ENCODE measurements at places on chromosomes 1 and 21.
A peak's percentile ranks its signal among the peaks of the same experiment; 100 is the strongest.

- no peaks in the 10 kb centered on the region for H3K4me1 ChIP-seq
- no peak overlapping the region for H3K4me3 ChIP-seq
- DNase-seq = peak; percentile 16
- H3K36me3 ChIP-seq = no peaks in the 10 kb centered on the region
- no peak overlapping the region for H3K27ac ChIP-seq
- H3K27me3 ChIP-seq = no peaks in the 10 kb centered on the region
Observed at GRCh38 chr1:240189386-240189989, 97.8 kb downstream of the FMN2 start.

DNA sequence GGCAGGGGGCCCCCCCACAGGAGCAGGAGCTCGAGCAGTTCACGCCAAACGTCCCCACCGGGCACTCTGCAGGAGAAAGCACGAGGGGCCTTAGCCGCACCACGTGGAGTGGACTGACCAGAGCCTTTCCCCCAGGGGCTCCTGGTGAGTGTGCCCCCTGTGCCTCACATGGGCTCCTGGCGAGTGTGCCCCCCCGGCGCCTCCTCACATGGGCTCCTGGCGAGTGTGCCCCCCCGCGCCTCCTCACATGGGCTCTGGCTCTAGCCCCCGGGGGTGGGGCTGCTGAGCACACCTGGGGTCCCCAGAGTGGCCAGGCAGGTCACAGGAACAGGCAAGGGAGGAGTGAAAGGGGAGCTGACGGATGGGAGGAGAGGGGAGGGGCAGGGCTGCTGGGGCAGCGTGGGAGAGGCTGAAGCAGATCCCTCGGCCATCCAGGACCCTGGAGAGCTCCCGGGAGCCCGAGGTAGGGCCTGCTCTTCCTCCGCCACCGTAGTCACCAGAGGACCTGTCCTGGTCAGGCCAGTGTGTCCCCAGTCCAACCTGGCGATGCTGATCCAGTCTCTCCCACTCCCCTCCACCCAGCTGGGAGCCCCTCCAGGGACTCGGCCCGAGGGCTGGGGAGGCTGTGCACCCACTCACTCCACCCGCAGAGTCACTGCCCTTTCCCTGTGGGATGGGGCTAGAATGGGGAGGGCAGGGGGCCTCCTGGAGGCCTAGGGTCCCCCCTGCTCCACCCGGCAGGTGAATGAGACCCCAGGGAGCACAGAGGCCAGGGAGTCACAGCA lies 47.6 kb downstream of the ARHGEF16 start:
- peak; percentile 41 for DNase-seq
- peaks cover 14% of the 10 kb centered on the region for H3K4me1 ChIP-seq
- no peaks in the 10 kb centered on the region for H3K36me3 ChIP-seq

GRCh38 chr1:95685081-95685480 lies 451.1 kb downstream of the RWDD3 start:
- no peaks in the 10 kb centered on the region for H3K4me1 ChIP-seq
- no peak overlapping the region for H3K27ac ChIP-seq
- DNase-seq = no peak
- H3K36me3 ChIP-seq = no peaks in the 10 kb centered on the region

DNA sequence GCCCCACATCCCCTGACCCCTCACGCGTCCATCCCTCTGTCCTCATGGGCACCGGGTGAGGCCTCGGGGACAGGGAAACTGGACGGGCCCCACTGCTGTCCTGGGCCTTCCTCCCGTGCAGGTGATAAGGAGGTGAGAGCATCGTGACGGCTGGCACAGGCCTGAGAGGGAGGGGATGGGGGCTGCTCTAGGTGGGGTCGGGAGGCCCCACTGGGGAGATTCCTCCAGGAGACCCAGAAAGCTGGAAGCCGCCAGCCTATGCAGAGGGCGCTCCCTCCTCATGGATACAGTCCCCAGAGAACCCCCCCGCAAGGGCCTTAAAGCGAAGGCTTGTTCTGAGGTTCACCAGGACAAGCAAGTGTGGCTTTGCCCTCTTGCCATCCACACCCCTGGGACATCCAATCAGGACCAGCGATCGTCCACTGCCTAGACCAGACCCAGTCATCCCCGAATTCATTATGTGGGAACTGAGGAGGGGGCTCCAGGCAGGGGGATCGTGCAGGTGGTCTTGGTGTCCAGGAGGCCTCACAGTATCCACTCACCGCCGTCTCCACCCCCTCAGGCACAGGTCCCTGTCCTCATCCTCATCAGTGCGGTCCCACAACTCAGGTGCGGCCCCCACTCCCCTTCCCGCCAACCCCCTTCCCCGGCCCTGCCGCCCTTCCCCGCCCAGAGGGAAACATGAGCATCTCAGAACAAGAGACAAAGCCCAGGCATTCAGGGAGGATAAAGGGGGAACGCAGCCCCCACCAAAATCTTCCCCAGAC lies 45.3 kb upstream of the COL18A1 start:
- no peaks in the 10 kb centered on the region for H3K4me1 ChIP-seq
- no peaks in the 10 kb centered on the region for H3K36me3 ChIP-seq
- no peaks in the 10 kb centered on the region for H3K27me3 ChIP-seq
- no peak for DNase-seq
- no peak overlapping the region for H3K27ac ChIP-seq
- no peak overlapping the region for H3K4me3 ChIP-seq

DNA sequence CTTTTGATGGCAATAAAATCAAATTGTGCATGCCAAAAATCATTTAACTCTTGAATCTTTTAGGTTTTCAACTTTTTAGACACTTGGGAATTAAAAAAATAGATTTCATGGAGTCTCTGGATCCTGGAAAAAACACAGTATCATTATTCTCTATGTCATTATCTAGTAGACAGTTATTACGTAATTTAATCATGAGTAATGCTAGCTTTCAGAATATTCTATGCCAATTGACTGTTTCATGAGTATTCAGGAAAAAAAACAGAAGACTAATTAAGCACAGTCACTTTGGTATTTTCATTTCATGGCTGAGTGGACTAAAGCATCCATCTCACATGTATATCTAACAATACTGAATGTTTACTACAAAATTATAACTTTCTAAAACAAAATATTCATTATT lies 44.0 kb downstream of the ODF2L start:
- peaks cover 7% of the 10 kb centered on the region for H3K36me3 ChIP-seq
- H3K27me3 ChIP-seq = no peaks in the 10 kb centered on the region
- no peak for DNase-seq
- no peak overlapping the region for H3K27ac ChIP-seq
- H3K4me1 ChIP-seq = no peaks in the 10 kb centered on the region

DNA sequence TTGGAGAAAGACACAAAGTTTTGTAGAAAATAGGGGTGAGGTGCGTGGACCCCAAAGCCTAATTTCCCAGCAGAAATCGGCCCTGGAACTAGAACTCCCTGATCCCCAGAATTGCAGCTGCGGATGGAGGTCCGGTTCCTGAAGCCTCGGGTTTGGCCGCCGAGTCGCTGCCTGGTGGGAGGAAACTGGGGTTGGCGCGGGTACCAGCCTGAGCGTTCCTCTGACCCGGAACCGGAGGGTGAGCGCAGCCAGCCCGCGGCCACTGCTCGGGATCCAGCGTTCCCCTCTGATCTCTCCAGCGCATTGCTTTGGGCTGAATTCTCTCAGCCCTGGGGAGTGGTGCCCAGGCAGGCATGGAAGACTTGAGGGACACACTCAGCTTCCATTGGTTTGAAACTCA lies 1.6 kb downstream of the ST6GALNAC5 start:
- H3K36me3 ChIP-seq = no peaks in the 10 kb centered on the region
- no peaks in the 10 kb centered on the region for H3K27me3 ChIP-seq
- no peak for DNase-seq
- peaks cover 15% of the 10 kb centered on the region for H3K4me1 ChIP-seq
- H3K4me3 ChIP-seq = no peak overlapping the region

DNA sequence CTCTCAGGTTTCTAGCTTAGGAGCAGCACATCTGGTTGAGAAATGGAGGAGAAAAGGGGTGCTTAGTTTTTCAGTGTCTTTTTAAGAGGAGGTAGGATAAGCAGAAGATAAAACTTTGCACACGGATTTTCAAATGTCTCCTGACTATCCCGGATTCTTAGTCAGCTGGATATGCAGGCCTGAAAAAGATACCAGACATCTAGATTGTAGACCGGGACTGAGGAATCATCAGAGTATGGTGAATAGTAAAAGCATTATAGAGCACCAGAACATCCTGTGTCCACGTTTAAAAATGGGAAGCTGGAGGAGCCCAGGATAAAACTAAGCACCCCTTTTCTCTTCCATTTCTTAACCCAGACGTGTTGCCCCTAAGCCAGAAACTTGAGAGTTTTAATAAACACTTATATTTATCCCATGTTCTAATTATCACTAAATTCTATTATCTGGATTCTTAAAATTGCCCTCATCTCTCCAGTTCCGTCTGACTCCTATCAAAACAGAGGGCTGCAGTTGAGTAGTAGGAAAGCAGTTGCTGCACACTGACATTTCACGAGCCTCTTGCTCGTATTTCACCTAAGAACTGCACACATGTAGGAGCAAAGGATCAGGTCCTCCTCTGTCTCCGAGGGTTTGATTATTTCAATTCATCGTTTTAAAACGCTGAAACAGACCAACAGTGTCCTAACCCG lies 609 bp downstream of the PIGK start:
- peak overlapping the region; percentile 33 for H3K4me3 ChIP-seq
- H3K27ac ChIP-seq = peak overlapping the region; percentile 63
- no peaks in the 10 kb centered on the region for H3K36me3 ChIP-seq
- H3K4me1 ChIP-seq = peaks cover 6% of the 10 kb centered on the region
- H3K27me3 ChIP-seq = no peaks in the 10 kb centered on the region

- peak overlapping the region; percentile 92 for H3K27ac ChIP-seq
- no peak for DNase-seq
- H3K4me3 ChIP-seq = no peak overlapping the region
- peaks cover 27% of the 10 kb centered on the region for H3K4me1 ChIP-seq
Observed at GRCh38 chr1:226663327-226663704, 75.8 kb downstream of the ITPKB start.

DNA sequence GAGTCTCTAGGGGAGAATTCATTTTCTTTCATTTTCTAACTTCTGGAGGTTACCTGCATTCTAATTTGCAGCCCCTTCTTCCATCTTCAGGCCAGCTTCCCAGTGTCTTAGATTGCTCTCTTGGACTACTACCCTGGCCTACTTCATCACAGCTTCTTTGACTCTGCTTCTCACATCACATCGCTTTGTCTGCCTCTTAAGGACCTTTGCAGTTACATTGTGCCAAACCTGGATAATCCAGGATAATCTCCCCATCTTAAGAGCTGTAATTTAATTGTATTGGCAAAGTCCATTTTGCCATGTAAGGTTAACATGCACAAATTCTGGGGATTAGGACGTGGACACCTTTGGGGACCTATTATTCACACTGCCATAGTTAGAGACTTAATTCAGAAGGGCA lies 18.4 kb downstream of the RNF2 start:
- peaks cover 18% of the 10 kb centered on the region for H3K4me1 ChIP-seq
- no peak overlapping the region for H3K27ac ChIP-seq
- H3K36me3 ChIP-seq = no peaks in the 10 kb centered on the region
- no peak overlapping the region for H3K4me3 ChIP-seq
- DNase-seq = no peak
- no peaks in the 10 kb centered on the region for H3K27me3 ChIP-seq

GRCh38 chr1:63743781-63744180 lies 30.0 kb upstream of the ROR1 start:
- no peak overlapping the region for H3K4me3 ChIP-seq
- DNase-seq = no peak
- no peak overlapping the region for H3K27ac ChIP-seq

GRCh38 chr1:201329801-201330200 lies 46.5 kb downstream of the PKP1 start:
- peaks cover 4% of the 10 kb centered on the region for H3K4me1 ChIP-seq
- no peak overlapping the region for H3K27ac ChIP-seq
- DNase-seq = peak; percentile 67
- no peaks in the 10 kb centered on the region for H3K36me3 ChIP-seq
- H3K4me3 ChIP-seq = no peak overlapping the region
- H3K27me3 ChIP-seq = no peaks in the 10 kb centered on the region

DNA sequence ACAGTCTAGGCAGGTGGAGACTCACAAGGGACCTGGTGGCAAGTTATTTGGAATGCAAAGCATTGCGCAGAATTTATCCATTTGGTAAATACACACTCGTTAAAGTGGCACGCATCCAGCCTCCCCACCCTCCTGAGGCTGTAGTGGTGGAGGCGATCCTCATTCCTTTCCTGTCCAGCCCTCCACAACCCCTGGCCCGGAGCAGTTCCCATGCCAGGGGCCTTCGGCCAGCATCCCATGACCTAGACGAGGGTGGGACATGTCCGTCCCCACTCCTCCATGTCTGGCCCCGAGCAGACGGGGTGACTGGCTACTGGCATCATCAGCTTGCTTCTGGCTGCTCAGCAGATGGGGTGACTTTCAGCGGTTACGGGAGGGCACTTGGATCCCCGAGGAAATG lies 281.5 kb upstream of the VAMP3 start:
- H3K4me1 ChIP-seq = peaks cover 40% of the 10 kb centered on the region
- DNase-seq = peak; percentile 77
- no peaks in the 10 kb centered on the region for H3K36me3 ChIP-seq
- no peaks in the 10 kb centered on the region for H3K27me3 ChIP-seq
- H3K4me3 ChIP-seq = no peak overlapping the region

DNA sequence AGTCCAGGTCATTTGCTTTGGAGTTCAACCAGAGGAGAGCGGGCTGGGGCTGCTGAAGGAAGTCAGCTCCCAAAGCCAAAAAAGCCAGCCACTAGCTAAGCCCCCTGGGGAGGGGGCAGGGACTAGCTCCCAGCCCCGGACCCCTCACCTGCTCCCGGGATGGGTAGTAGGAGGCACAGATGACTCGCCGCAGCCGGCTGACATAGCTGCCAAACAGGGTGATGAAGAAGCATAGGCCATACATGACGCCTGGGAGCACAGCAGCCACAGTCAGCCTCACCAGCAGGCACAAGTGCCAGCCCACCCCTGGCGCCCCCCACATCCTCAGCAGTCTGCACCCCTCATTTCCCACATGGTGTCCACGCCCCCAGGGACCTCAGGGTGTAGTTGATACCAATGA lies 7.4 kb downstream of the DCST2 start:
- H3K4me1 ChIP-seq = peaks cover 6% of the 10 kb centered on the region
- H3K4me3 ChIP-seq = no peak overlapping the region
- H3K36me3 ChIP-seq = no peaks in the 10 kb centered on the region
- H3K27me3 ChIP-seq = no peaks in the 10 kb centered on the region
- DNase-seq = no peak

- peaks cover 23% of the 10 kb centered on the region for H3K4me1 ChIP-seq
- H3K27me3 ChIP-seq = no peaks in the 10 kb centered on the region
- peaks cover 37% of the 10 kb centered on the region for H3K36me3 ChIP-seq
- no peak for DNase-seq
- no peak overlapping the region for H3K4me3 ChIP-seq
- no peak overlapping the region for H3K27ac ChIP-seq
Observed at GRCh38 chr1:22526098-22526497, 37.2 kb upstream of the EPHA8 start.

Data from thyroid gland (tissue), 4 donors.